Colonic mucosa (tissue), 4 donors: ENCODE measurements at places on chromosomes 1 and 21.

DNA sequence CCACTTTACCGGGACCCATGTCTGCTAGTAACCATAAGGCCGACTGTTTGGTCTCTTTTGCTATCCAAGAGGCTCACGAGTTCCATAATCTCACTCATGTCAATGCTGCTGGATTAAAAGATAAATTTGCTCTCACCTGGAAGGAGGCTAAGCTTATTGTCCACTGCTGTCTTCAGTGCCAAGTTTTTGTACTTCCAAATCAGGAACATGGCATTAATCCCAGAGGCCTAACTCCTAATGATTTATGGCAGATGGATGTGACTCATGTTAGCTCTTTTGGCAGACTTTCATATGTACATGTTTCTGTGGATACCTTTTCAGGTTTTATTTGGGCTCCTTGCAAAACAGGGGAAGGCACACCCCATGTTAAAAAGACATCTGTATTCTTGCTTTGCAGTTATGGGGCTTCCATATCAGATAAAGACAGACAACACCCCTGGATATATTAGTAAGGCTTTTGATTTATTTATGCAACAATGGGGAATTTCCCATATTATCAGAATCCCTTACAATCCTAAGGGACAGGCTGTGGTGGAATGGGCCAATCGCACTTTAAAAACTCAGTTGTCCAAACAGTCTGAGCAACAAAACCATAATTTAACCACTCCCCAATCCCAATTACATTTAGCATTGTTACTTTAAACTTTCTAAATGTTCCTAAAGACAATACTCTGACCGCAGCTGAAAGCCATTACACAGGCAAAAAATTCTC, 162.7 kb downstream of the IER5 start:
- no peak for DNase-seq

- no peak for DNase-seq
These were observed 380.7 kb upstream of the NR5A2 start for GRCh38 chr1:199646761-199647160.

DNA sequence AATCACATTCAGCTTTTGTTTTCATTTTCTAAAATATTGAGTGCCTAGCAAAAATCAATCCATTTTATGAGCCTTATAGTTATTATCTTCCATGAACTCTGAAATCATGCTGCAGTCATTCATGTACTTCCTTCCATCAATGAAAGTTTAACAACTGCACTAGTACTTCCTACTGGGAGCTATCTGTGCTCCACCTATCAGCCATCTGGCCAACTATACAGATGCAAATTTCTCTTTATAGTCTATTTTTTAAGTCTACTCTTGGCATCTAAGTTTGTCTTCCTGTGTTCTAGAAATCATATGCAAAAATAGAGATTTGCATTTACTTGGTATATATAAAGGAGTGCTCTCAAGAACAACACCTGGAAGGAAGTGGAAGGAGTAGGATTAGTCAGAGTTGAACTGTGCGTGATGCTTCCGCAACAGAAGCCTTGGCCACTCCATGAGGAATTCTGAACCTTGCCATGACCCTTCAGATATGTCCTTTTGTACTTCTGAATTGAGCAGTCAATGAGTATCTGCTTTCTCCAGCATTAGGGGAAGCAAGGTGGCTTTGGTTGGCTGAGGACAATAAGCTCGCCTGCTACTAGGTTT, 403.2 kb upstream of the ADAMTS5 start:
- no peak for DNase-seq

DNA sequence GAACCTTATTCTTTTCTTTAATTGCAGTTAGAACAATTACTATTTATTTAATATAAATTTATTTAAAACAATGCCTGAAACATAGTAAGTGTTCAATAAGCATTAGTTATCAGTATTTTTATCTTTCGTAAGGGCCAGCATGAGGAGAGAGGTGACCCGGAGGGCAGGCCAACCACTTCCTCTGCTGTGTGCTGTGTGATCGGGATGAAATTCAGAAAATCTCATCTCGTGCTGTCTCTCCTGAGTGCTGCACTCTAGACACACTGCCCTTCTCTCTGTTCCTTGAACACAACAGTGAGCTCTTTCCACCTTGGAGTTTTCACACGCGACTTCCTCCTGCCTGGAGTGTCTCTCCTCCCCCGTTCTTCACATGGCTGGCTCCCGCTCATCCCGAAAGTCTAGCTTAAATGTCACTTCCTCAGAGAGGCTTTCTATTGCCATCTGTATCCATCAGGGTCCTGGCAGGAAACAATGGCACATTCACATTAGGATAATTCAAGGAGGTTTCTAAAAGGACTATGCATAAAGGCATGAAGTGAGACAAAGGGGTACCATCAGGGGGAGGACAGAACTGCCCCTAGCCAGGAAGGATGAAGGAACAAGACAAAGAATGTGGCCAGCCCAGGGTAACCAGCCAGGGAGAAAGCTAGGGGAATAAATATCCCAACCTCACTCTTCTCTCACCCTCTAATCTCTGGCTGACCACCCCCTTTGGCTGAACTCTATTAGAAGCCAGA, 142.6 kb upstream of the GJB5 start:
- no peak for DNase-seq

GRCh38 chr1:51789342-51789741, 89.2 kb downstream of the NRDC start:
- DNase-seq = no peak

DNA sequence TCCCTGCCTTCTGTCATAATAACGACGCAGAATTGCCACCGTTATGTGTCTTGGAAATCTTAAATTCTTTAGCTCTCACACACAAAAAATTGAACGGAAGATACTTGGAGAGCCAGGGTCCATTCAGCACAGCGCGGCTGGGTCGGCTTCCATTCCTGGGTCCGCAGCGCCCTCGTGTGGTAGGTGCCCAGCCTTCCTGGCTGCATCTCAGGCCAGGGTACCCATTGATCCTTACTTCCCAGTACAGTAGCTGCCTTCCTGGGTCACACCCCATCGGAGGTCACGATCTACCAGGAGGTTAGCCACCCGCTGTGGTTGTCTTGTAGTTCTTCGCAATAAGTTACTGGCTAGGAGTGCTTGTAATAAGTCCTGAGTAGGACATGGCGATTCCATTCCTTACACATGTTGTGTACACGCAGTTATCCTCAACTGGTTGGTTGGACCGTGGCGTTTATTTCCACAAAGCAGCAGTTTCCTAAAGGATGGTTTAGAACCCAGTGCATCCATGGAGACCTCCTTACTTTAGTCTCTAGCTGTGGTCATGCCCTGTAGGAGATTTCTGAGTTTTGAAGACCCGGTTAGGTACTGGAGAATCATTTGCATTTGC, 9.9 kb upstream of the MTARC1 start:
- DNase-seq = peak; percentile 90

DNA sequence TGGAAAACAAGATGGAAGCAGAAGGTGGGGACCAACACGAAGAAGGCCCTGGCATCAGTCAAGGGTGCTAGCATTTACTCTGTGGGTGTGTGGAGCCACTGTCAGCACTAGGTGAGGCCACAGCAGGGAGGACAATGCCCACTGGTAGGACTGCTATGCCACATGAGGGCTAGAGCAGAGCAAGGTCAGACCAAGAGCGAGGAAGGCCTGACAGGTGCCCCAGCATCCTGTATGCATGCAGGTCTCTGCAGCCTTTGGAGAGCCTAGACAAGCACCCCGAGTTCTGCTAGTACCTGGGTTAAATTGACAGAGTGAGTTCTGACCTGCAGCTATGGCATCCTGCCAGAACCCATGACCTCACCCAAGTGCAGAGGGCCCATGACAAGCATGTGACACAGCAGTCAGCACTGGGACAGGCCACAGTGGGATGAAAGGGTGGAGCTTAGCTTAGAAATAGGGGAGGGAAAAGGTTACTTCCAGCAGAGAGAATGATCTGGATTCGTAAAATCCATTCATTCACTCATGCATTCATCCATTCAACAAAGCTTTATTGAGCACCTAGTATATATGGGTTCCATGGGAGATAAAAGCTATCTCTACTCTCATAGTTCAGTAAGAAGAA, 9.0 kb upstream of the CSF1 start:
- peak; percentile 64 for DNase-seq

- DNase-seq = no peak
These were observed 55.6 kb upstream of the CD34 start for GRCh38 chr1:207966521-207966920.

- DNase-seq = no peak
These were observed 63.7 kb downstream of the SCCPDH start for GRCh38 chr1:246787781-246788513.

- DNase-seq = no peak
These were observed 88.9 kb downstream of the DMRTB1 start for GRCh38 chr1:53548031-53548491.

DNA sequence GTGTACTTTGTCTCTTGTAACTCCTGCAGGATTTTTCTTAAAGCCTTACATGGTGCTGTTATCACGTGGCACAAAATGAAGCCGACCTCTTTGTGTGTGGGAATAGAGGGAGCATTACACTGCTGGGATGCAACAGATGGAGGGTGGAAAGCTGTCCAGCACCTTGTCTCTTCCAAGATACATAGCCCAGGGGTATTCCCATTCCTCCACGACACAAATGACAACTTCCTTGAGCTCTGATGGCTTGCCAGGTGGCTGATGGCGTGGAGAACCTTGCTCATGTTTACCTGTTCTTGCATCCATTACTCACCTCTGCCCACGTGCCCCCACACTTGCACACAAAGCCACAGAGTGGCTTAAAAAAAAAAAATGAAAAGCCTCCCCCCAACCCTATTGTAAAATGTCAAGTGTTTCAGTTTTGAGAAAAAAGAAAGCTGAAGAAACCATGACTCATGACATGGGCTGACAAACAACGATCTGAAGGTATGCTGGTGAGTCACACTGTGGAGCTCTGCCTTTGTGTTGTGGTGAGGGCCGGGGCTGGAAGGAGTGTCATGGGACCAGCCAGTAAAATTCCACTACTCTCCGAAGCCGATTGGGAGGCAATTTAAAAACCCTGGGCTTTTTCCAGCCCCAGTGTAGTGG, 32.0 kb upstream of the ATP5PO start:
- DNase-seq = peak; percentile 76

DNA sequence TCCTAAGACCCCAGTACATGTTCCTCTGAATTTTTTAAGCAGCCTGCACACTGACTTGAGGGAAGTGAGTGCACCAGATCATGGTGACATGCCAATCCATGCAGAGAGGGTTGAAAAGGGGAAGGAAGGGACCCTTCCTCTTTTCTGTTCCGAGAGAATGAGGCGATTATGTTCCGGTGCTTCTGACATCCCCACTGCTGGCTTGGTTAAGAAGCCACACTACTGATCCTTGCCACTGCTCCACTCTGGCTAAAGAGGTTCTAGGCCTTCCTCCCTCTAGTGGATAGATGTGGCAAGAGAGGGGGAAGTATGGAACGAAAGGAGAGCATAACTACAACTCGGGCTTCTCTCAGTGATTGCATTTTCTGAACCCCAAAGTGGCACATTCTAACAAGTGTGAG, 1.8 kb upstream of the CYB5R1 start:
- DNase-seq = peak; percentile 58

DNA sequence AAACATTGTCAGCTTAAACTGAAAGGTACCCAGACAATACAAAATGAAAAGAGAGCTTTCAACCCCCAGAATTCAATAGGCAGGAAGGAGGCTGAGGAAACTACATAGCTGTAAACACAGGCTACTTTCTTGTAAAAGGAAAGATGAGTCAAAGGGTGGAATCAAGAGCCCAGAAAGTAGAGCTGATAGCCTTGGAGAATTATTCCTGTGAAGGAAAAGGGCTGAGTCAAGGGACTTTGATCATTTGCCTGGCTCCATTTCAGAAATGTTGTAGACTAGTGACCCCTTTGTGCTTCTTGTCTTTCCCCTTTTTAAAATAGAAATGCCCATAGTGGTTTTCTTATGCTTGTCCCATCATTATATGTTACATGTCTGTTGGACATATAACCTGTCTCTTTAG, 597.6 kb downstream of the ADGRL2 start:
- no peak for DNase-seq

DNA sequence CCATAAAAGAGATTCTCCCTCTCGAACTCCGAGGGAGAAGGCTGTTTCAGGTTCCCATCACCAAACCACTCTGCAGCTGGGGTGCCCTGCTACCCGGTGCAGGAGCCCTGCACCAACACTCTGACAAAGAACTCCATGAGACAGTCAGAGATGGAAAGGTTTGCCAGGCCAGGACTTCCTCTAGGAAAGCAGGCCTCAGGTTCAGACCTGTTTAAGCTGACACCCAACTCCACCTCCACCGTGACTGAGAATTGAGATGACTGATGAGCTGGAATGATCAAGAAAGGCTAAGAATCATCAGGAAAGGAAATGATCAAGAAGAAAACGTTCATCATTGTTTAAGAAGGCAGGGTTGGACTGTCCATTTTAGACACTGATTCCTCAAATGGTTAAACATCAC, 46.2 kb upstream of the KCNE1 start:
- DNase-seq = no peak

GRCh38 chr1:67863637-67864036, 30.4 kb upstream of the GNG12 start:
- DNase-seq = no peak

DNA sequence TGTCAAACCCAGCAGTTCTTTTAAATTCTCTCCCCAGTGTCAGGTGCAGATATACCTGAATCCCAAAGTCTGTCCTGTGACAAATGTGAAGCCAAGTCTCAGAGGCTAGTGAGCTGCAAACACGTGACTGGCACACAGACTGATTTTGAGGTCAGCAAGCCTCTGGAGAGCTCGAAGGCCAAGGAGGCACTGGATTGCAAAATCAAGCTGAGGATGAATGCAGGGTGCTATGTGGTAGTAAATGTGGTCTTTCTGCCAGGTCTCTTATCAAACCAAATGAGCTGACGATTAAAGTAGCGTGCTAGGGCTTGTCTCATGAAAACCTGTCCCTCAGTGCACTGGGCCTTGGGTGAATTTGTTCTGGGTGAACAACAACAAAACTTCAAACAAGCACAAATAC, 20.6 kb downstream of the GPR3 start:
- no peak for DNase-seq

GRCh38 chr1:226984521-226985238, 44.6 kb downstream of the COQ8A start:
- peak; percentile 20 for DNase-seq

DNA sequence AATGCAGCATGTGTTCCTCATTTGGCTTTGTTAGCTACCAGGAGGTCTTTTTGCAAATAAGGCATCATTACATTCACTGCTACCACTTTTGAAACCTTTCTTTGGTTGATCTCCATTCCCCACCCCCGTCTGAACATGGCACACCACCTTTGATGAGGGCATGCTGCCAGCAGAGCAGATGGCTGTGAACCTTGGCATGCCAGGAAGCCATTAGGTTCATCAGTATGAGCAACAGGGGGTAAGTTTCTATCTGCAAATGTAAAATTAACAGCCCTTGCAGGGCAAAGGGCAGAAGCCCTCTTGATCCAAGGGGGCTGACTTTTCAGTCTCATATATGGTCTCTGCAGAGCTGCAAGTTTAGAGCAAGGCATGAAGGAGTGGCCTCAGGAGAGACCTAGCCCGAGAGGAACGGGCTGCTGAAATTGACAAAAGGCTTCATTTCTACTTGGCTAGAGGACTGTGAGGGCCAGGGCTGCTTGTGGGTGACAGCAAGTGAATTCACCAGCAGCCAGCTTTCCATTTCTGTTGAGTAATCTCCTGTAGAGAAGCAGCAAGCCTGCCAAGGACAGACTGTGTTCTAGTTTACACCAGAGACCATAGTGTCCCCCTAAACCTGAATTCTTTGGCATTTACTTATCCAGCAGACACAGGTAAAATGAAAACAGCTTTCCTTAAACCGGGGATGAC, 127.9 kb downstream of the ZNF326 start:
- no peak for DNase-seq
